ENCODE measurements at places on chromosomes 13 and 19. TPM values are rescaled to one million over a fixed set of nuclear protein-coding genes. Genes with fewer than 3 reads are reported as not detected.
A peak's percentile ranks its signal among the peaks of the same experiment; 100 is the strongest.

The FBXW9 gene
- 19.4 TPM for total RNA-seq

The NRTN gene
- total RNA-seq: 4.0 TPM

The RAB20 gene
- 26.6 TPM for total RNA-seq

- peaks cover 15% of the 10 kb centered on the region for H3K4me1 ChIP-seq
- H3K27ac ChIP-seq: no peak overlapping the region
- no peaks in the 10 kb centered on the region for H3K36me3 ChIP-seq
- H3K4me3 ChIP-seq: no peak overlapping the region
These were observed 486.5 kb upstream of the KLF12 start for GRCh38 chr13:74620711-74621110.

- H3K4me3 ChIP-seq: no peak overlapping the region
- H3K27me3 ChIP-seq: no peaks in the 10 kb centered on the region
- peaks cover 5% of the 10 kb centered on the region for H3K4me1 ChIP-seq
- no peak overlapping the region for H3K27ac ChIP-seq
These were observed 29.1 kb downstream of the PLEKHJ1 start for GRCh38 chr19:2207008-2207407.

- peaks cover 74% of the 10 kb centered on the region for H3K36me3 ChIP-seq
- H3K4me1 ChIP-seq: no peaks in the 10 kb centered on the region
- H3K27me3 ChIP-seq: no peaks in the 10 kb centered on the region
- H3K27ac ChIP-seq: no peak overlapping the region
- no peak overlapping the region for H3K4me3 ChIP-seq
These were observed 11.1 kb downstream of the ZNF844 start for GRCh38 chr19:12075538-12076139.

GRCh38 chr13:28495538-28496187 is 735 bp upstream of the FLT1 start:
- H3K27ac ChIP-seq: 0 out of 2 replicates have a peak overlapping the region, but pooled peaks have one; percentile 28
- peaks cover 38% of the 10 kb centered on the region for H3K4me1 ChIP-seq
- H3K27me3 ChIP-seq: peaks cover 36% of the 10 kb centered on the region
- H3K4me3 ChIP-seq: peak overlapping the region; percentile 87
- H3K36me3 ChIP-seq: no peaks in the 10 kb centered on the region

DNA sequence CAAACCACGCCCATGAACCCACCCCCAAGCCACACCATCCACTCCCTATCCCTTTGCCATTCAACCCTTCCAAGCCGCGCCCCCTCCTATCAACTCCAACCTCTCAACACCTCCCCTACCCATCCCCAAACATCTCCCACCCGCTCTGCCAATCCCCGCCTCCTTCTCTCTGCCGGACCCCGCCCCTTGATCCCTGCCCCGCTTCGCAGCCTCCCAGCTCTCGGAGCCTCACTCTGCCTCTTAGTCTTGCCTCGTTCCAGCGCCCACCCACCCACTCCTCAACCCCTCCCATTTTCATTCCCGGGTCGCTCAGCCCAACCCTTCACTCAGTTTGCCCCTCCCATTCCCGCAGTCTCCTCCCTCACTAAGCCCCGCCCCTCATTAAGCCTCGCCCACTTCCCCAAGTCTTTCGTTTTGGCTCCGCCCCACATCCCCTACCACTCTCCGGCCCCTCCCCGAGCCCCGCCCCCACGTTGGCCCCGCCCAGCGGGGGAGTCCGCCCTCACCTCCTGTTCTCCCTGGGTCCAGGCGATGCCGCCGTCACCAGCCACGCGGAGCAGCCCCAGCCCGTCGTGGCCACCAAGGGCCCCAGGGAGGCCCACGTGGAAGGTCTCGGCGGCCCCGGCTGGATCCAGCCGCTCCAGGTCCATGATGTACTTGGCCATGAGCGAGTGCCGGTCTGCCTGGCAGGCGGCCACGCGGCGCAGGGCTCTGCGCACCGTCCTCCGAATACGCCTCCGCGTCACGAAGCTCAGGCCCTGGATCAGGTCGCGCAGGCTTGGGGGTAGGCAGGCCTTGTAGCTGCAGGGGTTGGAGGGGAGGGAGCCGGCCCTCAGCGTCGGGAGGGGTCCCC is 5.7 kb downstream of the JAK3 start:
- DNase-seq: peak; percentile 99
- no peak overlapping the region for H3K27ac ChIP-seq
- peak overlapping the region; percentile 73 for H3K4me3 ChIP-seq
- no peaks in the 10 kb centered on the region for H3K36me3 ChIP-seq

DNA sequence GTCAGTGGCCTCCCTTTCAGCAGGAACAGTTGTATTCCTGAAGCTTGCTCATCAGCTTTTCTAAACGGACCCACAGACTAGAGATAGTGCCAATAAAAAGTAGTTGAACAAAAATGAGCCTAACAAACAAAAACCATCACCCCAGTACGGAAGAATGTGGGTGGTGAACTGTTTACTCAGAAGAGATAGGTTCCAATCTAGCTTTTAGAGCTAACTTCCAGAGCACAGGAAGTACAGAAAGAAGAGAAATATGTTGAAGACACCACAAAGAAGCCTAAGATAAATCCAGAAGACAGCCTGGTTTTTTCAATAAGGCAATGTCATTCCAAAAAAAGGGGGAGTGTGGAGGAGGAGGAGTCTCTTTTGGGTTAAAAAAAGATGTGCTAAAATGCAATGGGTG is 2.8 kb upstream of the LMO7 start:
- no peak overlapping the region for H3K27ac ChIP-seq
- H3K27me3 ChIP-seq: peaks cover 27% of the 10 kb centered on the region
- no peak for DNase-seq

DNA sequence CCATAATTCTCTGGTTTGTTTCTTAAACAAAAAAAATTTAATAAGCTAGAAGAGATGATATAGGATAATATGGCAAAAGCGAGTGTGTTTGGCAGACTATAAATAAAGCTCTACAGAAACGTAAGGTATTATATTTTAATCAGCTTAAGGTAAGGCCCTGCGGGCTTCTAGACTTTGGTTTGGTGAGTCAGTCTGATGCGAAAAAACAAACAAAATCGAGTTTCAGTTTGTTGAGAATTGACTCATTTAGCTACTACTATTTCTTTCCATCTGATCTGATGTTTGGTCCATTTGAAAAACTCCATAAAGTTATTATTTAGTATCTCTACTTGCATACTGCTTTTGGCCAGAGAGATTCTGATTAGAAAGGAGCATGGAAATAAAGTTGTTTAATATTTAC is 138.0 kb downstream of the MIPEP start:
- DNase-seq: no peak
- H3K4me3 ChIP-seq: no peak overlapping the region
- H3K4me1 ChIP-seq: peaks cover 12% of the 10 kb centered on the region
- H3K27me3 ChIP-seq: no peaks in the 10 kb centered on the region
- H3K27ac ChIP-seq: no peak overlapping the region
- H3K36me3 ChIP-seq: no peaks in the 10 kb centered on the region

GRCh38 chr13:74136084-74136658 is 2.0 kb upstream of the KLF12 start:
- H3K27ac ChIP-seq: peak overlapping the region; percentile 93
- H3K27me3 ChIP-seq: peaks cover 18% of the 10 kb centered on the region
- H3K36me3 ChIP-seq: no peaks in the 10 kb centered on the region
- H3K4me3 ChIP-seq: peak overlapping the region; percentile 95
- peak; percentile 43 for DNase-seq
- H3K4me1 ChIP-seq: peaks cover 9% of the 10 kb centered on the region

DNA sequence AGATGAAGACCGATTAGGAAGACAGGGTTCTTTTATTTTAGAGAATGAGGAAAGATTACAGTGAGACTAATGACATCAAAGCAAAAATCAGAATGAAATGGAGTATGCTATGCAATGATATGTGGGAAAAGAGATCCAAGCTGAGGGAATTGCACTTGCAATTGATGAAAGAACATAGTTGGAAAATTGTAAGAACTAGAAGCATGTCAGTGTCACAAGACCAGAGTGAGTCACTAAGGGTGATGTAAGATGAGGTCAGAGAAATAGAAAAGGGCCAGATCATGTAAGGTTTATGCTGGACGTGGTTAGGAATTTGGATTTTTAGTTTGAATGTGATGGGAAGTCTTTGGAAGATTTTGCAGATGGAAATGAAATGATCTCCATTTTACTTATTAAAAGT is 1937.3 kb downstream of the OLFM4 start:
- H3K4me1 ChIP-seq: no peaks in the 10 kb centered on the region
- H3K36me3 ChIP-seq: peaks cover 2% of the 10 kb centered on the region
- DNase-seq: no peak
- no peak overlapping the region for H3K27ac ChIP-seq

- H3K4me1 ChIP-seq: no peaks in the 10 kb centered on the region
- no peak overlapping the region for H3K27ac ChIP-seq
- H3K27me3 ChIP-seq: peaks cover 4% of the 10 kb centered on the region
- H3K4me3 ChIP-seq: no peak overlapping the region
These were observed 6.6 kb upstream of the NPAS1 start for GRCh38 chr19:47013041-47013517.

GRCh38 chr19:36182612-36183244 is 30.5 kb upstream of the COX7A1 start:
- peak; percentile 84 for DNase-seq
- no peaks in the 10 kb centered on the region for H3K4me1 ChIP-seq
- peak overlapping the region; percentile 68 for H3K27ac ChIP-seq
- H3K36me3 ChIP-seq: no peaks in the 10 kb centered on the region
- no peak overlapping the region for H3K4me3 ChIP-seq
- no peaks in the 10 kb centered on the region for H3K27me3 ChIP-seq

GRCh38 chr13:52673465-52673864 is 20.8 kb downstream of the SUGT1 start:
- no peaks in the 10 kb centered on the region for H3K27me3 ChIP-seq
- no peak for DNase-seq
- H3K4me1 ChIP-seq: no peaks in the 10 kb centered on the region
- peaks cover 11% of the 10 kb centered on the region for H3K36me3 ChIP-seq

DNA sequence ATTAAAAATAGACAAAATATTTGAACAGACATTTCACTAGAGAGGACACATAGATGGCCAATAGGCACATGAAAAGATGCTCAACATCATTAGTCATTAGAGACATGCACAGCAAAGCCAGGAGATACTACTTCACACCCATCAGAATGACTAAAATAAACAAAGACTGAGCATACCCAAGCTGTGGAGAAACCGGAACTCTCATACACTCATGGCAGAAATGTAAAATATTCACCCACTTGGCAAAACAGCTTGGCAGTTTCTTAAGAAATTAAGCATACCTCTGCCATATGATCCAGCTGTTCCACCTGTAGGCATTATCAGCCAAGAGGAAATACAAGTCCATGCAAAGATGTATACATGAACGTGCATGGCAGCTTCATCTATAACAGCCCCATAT is 213.4 kb downstream of the TSHZ3 start:
- H3K4me1 ChIP-seq: no peaks in the 10 kb centered on the region
- no peak overlapping the region for H3K27ac ChIP-seq
- no peaks in the 10 kb centered on the region for H3K36me3 ChIP-seq
- H3K4me3 ChIP-seq: no peak overlapping the region
- no peak for DNase-seq

GRCh38 chr13:89966524-89966923 is 1381.0 kb upstream of the MIR17HG start:
- H3K27me3 ChIP-seq: peaks cover 46% of the 10 kb centered on the region
- H3K36me3 ChIP-seq: no peaks in the 10 kb centered on the region
- H3K27ac ChIP-seq: no peak overlapping the region
- DNase-seq: peak; percentile 29
- H3K4me3 ChIP-seq: no peak overlapping the region
